Right ventricle myocardium superior (tissue), 1 donor: ENCODE measurements at places on chromosomes 11 and 22. TPM values are rescaled to one million over a fixed set of nuclear protein-coding genes. Genes with fewer than 3 reads are reported as not detected.

SEC14L3 gene
- total RNA-seq = not detected

APOBEC3A gene
- 0.35 TPM for total RNA-seq

DNA sequence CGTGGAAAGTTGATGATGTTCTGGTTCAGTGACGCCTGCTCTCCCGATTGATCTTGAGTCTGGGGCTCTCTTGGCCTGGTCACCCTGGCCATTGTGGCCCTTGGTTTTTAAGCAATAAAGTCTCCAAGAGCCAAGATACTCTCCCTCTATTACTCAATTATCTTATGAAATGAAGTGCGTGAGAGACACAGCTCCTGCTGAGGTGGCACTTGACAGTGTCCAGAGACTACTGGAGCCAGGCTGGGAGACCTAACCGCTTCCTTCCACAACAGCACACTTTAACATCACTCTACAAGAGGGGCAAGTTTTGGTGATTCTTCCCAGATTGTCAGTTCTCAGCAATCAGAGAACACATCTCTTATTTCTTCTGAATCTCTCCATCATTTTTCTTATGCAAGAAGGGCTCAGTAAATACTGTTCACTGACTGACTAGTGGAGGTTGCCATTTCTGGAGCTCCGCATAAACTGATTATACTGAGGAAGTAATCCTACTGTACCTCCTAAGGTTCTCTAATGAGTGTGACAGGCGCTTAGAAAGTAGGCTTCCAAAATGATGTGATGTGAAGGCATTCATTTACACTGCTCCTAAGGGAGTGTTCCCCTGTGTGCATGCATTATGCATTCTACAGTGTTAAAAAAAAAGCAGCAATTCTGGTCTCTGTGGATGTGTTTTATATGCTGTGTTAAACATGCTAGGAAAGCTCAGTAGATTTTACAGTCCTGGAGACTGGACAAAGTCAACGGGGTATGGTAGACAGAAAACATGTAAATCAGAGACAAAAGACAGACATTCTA is 968.0 kb downstream of the OPCML start:
- DNase-seq = no peak

DNA sequence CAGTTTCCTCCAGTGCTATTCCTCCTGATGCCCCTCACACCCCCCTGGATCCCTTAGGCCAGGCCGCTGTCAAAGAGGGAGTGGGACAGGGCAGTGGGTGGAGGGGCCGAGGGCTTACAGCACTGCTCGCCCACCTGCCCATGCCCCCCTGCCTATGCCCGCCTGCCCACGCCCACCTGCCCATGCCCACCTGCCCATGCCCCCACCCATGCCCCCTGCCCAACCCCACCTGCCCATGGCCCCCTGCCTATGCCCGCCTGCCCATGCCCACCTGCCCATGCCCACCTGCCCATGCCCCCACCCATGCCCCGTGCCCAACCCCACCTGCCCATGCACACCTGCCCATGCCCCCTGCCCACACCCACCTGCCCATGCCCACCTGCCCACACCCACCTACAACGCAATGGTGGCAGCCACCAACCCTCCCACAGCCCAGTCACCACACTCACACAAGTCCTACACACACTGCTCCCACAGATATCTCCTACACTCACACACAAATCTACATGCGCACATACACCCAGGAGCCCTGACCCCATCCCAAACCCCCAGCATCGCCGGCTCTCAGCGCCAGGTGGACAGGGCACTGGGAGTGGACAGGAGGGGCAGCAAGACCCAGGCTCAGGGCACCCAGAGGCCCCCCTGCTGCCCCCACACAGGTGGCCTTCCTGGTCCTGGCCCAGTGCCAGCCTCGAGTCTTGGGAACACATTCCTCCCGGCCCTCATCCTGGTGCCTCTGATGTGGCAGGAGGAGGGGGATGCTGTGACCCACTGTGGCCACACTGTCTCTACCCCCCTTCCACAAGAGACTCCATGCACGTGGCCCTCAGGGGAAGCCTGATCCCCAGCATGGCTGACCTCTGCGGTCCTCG is 61.8 kb downstream of the CYTH4 start:
- DNase-seq = no peak

DNA sequence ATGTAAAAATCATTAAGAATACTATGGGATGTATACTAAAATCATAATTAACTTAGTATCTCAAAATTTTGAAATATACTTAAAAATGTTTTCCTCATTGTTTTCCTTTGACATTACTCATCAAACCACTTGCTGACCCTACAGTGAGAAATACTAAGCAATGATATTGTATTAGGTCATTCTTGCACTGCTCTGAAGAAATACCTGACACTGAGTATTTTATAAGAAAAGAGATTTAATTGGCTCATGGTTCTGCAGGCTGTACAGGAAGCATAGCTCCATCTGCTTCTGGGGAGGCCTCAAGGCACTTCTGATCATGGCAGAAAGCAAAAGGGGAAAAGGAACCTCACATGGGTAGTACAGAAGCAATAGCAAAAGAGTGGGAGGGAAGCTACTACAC is 950.9 kb upstream of the CHORDC1 start:
- no peak for DNase-seq
